ENCODE measurements at places on chromosomes 6 and 20.
A peak's percentile ranks its signal among the peaks of the same experiment; 100 is the strongest.

DNA sequence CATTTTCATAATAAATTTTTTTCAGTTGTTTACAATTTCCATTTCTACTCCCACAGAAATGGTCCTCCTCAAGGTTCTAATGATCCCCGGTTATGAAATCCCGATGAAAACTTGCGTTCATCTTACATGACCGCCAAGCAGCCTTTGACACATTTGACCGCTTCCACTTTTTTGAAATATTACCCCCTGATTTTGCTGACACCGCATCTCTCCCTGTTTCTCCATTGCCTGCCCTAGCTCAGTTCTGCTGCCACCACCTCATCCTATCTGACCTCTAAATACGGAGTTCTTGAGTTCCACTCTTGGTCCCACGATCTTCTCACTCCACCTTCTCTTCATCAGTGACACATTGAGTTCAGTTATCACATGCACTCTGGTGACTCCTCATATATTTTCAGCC, 74.1 kb downstream of the SLC35B3 start:
- no peak for DNase-seq

- DNase-seq = peak; percentile 17
These were observed 100.7 kb downstream of the NOL4L start for GRCh38 chr20:32484225-32484957.

DNA sequence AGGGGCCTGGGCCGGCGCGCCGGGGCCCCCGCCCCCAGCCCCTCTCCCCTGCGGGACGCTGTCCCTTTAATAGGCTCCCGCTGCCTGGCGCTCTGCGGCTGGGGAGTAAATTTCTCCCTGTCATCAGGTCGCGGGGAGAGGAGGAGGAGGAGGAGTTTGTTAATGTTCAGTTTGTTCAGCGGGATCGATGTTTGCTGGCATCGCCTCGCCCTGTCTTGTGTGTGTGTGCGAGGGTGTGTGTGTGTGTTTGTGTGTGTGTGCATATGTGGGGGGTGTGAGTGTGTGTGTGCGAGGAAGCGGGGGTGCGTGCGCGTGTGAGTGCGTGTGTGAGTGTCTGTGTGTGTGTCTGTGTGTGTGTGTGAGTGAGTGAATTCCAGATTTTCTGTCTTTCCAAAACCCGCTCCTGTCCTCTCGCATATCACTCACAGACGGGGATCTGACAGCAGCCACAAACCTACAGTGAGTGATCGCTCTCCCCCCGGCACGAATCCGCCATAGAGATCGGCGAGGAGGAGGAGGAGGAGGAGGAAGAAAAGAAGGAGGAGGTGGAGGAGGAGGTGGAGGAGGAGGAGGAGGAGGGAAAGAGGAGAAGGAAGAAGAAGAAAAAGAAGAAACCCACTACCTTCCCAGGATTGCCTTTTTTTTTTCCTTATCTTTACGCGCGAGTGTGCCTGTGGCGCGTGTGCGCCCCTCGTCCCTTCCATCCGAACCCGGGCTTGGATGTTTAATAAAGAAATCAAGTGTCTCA, at the start of gene TSHZ2:
Gene TSHZ2 (plus strand): TSS at position 169 of the 748 bp plus-strand sequence. CDS start 936 bp downstream, outside the sequence.
- peak; percentile 82 for DNase-seq

GRCh38 chr20:49483018-49483695, 689 bp upstream of the KCNB1 start:
- no peak for DNase-seq

DNA sequence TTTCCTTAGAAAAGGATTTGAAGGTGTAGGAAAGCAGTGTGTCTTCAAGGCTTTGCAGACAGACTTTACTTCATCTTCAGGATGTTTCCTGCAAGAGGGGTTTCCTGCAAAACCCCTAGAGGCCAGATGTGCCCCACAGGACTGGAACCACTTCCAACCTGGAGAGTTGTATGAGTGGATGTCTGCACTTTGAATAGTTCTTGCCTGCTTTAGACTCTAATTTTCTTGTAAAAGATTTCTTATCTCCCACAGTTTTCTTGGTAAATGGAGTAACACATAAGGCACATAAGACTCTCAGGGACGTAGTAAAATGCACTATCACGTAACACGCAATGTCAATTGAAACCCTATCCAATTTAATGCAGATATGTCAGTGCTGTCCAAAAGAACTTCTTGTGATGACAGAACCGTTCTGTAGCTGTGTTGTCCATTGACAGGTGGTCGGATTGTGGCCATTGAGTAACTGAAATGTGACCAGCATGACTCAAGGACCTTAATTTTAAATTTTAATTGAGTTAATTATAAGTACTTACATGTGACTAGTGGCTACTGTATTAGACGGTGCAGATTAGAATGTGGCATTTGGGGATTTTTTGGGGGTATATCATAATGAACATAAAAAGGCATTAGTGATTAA, 118.7 kb downstream of the JARID2 start:
- DNase-seq = no peak

GRCh38 chr6:87333591-87334181, 4.6 kb upstream of the GJB7 start:
- peak; percentile 29 for DNase-seq

DNA sequence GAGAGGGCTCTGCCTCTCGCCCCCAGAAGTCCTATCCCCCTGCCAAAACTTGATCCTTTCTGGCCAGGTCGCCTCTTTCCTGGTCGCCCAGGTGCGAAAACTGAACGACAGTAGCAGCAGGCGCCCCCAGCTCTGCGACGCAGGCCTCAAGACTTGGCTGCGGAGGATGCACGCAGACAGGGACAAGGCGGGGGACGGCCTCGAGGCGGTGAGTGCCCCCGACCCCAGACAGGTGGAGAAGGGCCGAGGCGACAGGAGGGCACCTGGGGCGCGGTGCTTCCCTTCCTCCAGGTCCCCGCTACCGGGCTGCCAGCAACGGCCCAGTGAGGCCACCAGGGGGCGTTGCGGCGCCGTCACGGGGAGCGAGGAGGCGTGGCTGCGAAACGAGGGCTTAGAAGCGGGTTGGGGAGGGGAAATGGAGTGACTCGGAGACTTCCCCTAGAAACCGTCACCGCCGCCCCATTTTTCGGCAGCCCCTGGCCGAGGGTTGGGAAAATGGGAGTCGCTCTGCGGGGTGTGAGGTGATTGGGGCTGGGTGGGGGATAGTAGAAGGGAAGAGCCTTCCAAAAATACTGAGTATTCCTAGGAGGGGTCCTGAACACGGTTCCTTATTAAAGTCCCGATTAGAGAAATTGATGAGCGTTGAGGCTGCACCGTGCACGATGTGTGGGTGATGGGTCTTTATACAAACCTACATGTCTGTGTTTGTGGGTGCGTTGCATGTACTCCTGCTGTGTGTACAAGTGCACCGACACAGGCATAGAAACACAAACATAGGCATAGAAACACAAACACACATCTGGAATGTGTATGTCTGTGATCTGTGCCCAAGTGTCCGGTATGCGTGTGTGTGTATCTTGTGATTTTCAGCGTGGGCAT, 44.6 kb downstream of the ARHGAP40 start:
- DNase-seq = peak; percentile 51

DNA sequence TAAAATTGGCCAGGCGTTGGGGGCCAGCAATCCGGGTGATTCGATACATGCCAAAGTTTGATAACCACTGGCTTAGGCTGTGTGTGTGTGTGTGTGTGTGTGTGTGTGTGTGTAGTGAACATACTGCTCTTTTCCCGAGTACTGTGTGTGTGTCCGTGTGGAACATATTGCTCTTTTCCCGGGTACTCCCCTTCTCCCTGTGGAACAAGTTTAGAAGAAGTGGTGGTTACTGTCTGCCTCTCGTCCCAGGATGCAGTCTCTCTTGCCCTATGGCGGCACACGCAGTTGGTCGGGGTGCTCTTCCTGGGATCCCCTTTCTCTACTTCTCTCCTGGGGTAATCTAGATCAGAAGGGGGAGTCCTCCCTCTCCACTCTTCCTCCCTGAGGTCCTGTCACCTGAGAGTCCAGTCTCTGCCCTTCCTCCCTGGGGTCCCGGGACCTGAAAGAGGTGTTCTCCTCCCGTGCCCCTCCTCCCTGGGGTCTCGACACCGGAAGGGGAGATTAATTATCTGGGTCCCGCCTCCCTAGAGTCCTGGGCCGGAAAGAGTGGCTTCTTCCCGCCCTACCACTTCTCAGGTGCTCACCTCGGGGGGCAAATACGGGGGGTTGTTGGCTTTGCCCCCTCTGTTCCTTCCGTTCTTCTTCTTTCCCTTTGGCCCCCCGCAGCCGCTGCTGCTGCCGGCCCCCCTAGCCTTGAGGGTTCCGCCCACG, 516 bp downstream of the GTPBP2 start:
- DNase-seq = peak; percentile 57

- no peak for DNase-seq
These were observed 15.6 kb downstream of the RMND1 start for GRCh38 chr6:151436300-151436699.

GRCh38 chr20:57126481-57127092, 139.9 kb downstream of the BMP7 start:
- DNase-seq = no peak

DNA sequence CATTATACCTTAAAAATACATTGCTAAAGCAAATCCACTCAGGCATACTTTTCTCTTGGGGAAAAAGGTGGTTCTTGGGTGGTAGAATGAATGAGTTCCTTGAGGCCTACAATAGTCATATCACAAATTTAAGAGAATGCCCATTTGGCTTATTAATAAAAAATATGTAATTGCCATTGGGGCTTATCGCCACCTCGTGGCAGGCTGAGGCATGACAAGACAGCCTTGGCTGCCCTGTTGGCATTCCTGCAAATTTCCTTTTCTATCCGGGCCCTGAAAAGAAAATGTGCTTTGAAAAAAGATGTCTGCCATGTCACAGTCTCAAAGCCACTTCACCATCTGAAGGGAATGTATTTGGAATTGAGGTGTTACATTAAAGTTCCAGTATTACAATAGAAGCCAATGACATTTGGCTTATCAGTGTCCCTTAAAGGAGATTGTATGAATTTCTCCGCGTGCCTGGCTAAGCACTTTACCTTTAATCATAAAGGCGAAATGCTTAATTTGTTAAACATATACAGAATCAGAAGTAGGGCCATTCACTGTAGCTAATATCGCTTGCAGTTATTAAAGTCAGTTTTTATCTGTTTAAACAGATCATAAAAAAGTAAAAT, 188.3 kb upstream of the ZFP64 start:
- peak; percentile 26 for DNase-seq
